ENCODE measurements at places on chromosomes 7 and 10.

GRCh38 chr7:78023191-78023590 lies 224.6 kb downstream of the PHTF2 start:
- no peak for DNase-seq

GRCh38 chr7:148337246-148337965 lies 253.2 kb upstream of the C7orf33 start:
- no peak for DNase-seq

GRCh38 chr10:72314263-72314662 lies 40.5 kb downstream of the DNAJB12 start:
- DNase-seq, result no peak

GRCh38 chr10:117143103-117143823 lies 5.2 kb upstream of the VAX1 start:
- DNase-seq, result no peak

GRCh38 chr7:84258628-84259027 lies 64.0 kb upstream of the SEMA3A start:
- DNase-seq, result no peak
